ENCODE measurements at places on chromosomes 1 and 21.

- DNase-seq = no peak
These were observed 40.3 kb downstream of the NPHP4 start for GRCh38 chr1:5951846-5952410.

DNA sequence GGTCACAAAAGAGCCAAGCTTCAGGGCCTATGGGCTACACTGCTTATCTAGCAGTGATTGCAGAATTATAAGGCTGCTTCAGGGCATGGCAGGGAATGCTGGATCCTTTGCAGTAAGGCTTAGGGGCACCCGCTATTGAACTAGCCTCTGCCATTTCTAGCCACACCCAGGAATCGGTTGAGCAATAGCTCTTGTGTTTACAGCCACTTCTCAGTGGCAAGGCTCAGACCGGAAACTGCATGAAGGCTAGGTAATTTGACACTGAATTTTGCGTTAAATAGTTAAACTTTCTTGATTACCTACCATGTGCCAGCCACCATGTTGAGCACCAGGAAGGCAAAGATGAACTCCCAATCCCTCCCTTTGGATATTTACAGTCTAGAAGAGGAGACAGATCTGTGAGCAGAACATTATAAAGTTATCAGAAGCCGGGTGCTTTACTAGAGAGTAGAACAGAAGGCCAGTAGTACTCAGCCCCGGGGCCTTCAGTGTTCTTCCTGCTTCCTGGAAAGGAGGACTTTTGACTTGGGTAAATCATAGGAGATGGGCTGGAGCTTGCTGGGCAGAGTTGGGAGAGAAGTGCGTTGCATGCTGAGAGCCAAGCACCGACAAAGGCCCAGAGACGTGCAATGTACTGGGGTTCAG lies 98.6 kb upstream of the LPGAT1 start:
- no peak for DNase-seq

- DNase-seq = peak; percentile 67
These were observed 186.4 kb upstream of the ZNHIT6 start for GRCh38 chr1:85894651-85895050.

- DNase-seq = no peak
These were observed 172.2 kb upstream of the C8B start for GRCh38 chr1:57137980-57138379.

DNA sequence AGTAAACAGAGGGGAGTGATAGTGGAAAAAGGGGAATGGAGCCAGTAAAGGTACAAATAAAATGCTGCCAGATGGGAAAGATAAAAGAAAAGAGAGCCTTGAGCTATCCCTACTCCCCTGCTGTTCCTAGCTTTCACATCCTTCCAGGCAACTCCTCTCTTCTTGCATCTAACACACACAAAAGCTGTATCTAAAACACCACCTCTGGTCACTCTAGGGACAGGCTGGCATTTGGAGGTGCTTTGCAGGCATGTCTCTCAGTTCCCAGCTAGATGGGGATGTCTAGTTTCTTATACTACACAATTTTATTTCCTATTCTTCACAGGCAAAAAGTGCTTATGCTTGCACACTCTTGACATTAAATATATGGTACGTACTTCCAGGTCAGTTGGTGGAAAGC lies 185.1 kb upstream of the ST6GALNAC5 start:
- DNase-seq = no peak

DNA sequence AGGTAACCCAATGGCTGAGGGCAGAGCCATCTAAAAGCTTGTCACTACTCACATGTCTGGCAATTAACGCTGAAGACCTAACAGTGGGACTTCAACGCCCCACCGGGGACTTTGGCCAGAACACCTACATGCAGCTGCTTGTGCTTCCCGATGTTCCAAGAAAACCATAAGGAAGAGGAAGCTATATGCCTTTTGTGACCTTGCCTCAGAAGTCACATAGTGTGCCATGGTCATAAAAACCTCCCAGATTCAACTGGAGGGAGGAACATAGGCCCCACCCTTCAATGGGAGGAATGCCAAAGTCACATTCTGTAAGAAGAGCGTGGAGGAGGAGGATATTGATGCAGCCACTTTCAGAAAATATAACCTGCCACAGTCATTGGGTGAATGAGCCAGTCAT lies 147.8 kb upstream of the MAGI3 start:
- DNase-seq = no peak

- DNase-seq = no peak
These were observed 33.0 kb upstream of the PDPN start for GRCh38 chr1:13550663-13551062.

DNA sequence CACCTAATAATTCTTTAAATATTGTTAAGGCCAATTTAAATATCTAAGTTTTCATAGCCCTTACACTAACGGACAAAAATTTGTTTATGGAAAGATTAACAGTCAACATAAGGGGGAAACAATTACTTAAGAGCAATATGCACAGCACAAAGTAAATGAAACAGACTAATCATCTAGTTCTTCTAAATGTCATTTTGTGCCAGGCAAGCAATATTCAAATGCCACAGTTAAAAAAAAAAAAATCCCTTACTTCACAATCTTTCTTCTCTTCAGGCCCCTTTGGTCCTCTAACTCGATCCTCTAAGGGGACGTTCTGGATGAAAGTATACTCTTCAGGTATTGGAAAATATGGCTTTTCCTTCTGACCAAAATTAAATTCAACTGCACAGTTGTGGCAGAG lies 6.6 kb downstream of the HNRNPU start:
- DNase-seq = no peak

DNA sequence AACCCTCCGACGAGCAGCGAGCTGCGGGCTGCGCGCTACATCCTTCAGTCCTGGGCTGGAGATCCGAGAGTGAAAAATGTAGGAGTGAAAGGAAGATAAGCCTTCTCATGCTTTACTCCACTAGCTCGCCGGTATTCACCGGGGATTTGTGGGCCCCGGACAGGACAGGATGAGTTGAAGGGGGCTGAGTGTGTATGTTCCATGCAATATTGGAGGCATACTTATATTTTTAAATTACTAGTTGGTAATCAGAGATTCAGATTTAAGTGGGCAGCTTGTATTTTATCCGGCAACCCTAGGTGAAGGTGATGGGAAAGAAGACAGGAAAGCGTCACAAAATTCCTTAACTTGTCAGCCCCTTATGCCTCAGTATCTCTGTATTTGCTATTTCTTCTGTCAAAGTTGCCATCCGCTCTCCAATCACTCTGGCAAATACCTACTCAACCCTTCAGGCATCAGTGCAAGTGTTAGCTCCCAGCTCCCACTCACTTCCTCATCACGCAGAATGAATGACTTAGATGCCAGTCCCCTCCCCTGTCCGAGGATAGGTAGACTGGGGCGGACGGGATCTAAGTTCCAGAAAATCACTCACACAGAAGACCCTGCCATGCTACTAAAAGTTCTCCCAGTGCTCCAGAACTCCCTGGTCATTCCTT lies 503 bp upstream of the PIGM start:
- DNase-seq = no peak
